Fibroblast of skin of abdomen (primary cell): ENCODE measurements at places on chromosomes 3 and 15.

GRCh38 chr15:40312370-40313158, 4.8 kb upstream of the PLCB2 start:
- no peak for DNase-seq

DNA sequence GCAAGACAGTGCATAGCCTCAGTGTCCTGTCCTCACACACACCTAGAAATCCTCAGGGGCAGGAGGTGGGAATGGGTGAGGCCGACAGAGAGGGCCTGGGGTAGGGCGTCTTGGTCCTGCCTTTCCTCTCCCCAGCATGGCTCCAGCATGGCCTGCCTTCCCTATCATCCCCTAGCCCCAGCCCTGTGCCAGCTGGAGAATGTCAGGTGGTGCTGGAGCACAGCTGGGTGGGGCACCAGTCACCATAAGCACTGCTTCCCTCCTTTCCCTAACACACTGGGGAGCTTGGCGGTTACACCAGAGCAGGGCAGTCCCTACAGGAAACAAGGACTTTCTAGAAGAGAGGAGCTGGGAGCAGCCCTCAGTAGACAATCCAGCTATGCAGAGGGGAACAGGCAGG, 236.8 kb downstream of the KLF13 start:
- DNase-seq, result no peak

DNA sequence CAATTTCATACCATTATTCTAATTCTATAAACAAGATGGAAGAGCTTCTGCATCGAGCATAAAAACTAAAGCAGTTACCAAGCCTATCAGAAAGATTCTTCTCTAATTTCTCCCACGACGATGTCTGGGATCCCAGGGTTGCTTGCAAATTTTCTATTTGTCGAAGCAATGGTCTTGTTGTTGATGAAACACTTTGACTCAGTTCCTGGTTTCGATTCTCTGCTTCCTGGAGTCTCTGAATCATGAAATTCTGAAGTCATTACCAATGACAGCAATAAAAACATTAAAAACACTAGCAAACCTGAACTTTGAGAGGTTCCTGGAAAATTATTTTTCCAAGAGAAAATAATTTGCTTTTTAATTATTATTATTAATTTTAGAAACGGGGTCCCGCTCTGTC, 18.7 kb downstream of the TMF1 start:
- DNase-seq, result peak; percentile 80

GRCh38 chr15:85026304-85027032, 44.8 kb downstream of the PDE8A start:
- no peak for DNase-seq

DNA sequence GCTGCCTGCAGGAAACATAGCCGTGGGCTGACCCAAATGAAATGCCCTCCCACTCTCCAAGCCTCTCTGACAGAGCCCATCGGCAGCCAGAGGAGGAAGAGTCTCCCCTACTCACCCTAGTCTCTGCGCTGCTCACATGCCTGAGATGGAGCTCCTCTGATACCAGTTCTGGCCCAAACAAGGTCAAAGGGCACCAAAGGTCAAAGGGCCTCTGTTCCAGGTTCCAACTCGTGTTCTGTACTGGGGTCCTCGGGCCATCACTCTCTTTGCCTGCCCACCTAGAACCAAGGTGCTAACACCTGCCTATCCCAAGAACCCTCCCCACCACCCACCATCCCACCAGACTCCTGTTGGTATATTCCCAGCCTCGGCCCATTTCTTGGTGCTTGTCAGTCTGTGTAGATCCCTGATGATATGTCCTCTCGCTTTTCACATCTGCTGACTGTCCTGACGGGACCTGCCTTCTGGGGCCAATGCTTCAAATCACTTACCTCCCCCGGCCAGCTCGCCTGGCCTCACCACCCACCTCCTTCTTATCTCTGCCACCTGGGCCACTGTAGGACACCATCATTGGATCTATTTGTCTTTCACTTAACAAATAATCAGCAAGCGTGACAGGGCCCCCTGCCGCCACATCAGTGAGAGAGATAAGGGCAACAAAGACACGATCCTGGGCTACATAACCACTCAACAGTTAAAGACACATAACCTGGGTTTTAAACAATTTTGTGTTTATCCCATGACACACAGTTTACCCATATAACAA, 90.4 kb downstream of the SRGAP3 start:
- DNase-seq, result no peak

- DNase-seq, result no peak
Observed at GRCh38 chr3:55622733-55623132, 135.6 kb upstream of the WNT5A start.

- DNase-seq, result no peak
Observed at GRCh38 chr3:158249183-158249582, 139.3 kb downstream of the RSRC1 start.

DNA sequence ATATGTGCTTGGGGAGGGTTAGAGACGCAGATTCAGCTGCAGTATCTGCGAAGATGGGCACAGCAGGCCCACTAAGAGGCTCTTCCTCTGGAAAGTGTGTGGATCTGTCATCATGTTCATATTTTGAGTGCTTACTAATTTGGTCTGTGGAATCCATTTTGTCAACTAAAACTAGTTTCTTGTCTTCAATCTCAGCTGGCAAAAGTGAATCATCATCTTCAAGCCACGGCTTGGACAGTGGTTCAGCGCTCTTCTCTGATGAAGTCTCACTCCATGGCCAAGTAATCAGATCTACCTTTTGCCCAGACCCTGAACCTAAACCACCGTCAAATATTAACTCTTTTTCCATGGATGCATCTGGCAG, 76.2 kb downstream of the IMPG2 start:
- peak; percentile 30 for DNase-seq

GRCh38 chr3:168134931-168135330, 39.2 kb upstream of the GOLIM4 start:
- DNase-seq, result no peak

DNA sequence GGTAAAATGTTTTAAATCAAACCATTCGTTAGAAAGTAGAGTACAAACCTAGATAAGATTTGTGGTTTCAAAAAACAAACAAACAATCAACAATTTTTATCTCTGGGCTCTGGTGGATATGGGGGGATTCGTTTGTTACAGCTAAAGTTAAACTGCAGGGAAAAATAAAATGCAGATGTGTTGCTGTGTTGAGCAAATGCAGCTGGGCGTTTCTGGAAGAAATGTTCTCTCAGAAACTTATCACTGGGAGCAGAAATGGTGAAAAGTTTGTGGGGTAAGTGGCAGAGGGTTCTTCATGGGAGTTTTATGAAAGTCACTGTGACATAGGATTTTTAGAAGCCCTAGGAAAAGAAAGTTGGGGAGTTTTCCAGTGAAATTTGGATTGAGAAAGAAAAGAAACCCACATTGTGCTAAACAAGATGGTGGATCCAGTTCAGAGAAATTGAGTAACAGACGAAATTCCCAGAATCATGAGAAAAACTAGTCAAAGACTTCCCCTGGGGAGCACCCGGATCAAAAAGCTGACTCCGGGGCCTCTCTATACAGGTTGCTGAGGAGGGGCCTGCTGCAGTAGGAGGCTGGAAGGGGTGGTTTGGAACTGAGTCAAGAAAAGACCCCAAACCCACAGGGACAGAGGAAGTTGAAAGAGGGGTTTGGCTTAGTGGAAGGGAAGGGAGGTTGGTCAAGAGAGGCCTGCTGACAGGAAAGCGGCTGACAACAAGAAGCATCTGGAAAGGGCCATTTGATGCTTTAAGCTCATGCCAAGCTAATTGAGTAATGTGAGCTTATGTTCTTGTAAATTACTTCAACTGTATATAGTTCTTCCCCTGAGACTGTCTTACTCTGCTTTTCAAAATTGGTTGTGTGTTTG, 108.7 kb downstream of the RARB start:
- DNase-seq, result peak; percentile 66

DNA sequence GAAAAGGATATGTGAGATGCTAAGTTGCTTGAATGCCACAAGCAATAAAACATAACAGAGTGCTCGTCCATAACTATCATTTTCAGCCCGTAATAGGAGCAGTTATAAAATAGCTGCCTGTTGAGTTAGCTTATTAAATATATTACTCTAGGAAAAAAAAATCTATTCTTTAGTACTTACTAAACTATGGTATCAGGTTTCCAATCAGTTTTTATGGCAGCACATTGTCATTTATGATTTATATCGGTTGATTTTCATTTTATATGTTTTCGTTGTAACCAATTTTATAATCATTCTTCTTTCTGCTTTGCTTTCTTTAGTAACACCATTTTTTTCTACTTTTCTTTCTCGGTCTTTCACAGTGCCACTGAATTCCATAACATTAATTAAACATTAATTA, 51.9 kb downstream of the SEMA6D start:
- no peak for DNase-seq

DNA sequence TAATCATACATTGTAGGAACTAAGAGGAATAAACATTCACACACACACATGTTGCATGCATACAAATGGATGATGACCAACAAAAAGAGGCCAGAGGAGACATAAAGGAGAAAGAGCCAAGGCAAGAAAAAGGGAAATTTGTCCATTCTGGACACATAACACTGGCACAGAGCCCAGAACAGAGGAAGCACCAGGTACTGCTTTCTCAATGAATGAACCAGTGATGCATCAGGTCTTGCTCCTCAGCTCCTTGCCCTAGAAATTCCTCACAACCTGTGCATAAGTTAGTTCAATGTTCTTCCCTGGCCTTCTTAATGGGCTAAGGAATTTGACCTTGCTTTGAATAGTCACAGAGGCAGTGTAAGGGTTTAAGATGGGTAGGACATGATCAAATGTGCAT, 270.3 kb downstream of the ERC2 start:
- DNase-seq, result no peak

- no peak for DNase-seq
Observed at GRCh38 chr15:33084661-33085060, 109.9 kb downstream of the FMN1 start.

- DNase-seq, result peak; percentile 44
Observed at GRCh38 chr3:30435861-30436331, 170.5 kb upstream of the TGFBR2 start.

DNA sequence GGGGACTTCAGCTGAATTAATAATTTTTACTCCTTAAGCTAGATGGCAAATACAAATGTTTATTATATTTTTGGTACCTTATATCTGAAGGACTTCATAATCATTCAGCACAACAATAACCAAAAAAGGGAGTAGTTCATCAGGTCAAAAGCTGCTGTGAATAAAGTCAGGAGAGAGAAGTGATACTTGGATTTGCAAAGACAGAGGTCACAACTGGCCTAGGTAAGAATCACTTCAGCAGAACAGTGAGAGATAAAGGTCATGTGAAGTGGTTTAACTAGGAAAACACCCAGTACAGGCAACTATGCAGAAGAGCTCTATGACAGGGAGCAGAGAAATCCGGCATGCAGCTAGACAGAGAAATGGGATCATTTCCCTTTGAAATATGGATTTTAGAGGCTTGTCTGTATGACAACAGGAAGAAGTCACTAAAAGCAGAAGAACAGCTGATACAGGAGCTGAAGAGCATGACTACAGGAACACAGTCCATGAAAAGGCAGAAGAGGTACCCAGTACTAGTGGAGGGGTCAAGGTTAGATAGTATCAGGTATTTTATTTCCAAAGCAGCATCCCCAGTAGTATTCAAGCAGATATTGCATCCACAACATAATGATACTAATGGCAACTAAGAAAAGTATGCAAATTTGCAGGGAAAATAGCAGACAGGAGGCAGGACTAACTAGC, 25.7 kb downstream of the ZMAT3 start:
- DNase-seq, result no peak

GRCh38 chr15:72421484-72421883, 23.4 kb downstream of the TMEM202 start:
- DNase-seq, result peak; percentile 5

DNA sequence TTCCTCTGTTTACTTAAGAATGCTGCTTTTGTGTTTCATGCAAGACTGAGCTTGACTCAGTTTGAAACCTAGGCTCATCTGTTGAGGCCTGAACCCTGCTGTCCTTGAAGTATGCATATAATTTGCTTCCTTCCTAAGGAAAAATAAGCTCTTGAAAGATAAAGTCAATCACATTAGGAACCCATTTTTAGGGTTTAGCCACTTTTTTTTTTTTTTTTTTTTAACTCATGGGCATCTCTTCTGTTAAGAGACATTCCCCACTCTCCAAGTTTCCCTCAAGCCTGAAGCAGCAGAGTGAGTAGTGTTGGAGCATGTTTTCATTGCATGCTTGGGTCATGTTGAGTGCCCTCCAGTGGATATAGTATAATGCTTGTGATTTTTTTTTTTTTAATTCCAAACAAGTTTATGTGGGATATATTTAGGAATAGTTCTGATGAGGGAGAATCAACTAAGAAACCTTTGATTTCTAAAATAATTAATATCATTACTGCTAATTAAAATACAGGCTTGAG, 3.6 kb downstream of the CTNNB1 start:
- DNase-seq, result peak; percentile 65

DNA sequence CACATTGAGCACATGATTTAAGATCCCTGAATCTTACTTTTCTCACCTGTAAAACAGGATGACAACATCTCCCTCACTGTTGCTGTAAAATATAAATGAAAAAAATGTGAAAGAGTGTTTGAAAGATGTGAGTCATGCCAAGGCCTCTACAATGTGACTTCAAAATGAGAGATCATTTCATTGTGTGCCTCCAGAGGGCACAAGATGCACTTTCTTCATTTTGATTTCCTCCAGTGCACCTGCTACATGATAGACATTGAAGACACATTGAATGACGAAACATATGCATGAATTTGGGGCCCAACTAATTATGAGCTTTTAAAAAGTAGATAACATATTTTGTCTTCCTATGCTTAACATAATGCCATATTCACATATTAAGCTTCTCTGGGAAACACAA, 170.3 kb downstream of the MOBP start:
- peak; percentile 37 for DNase-seq

DNA sequence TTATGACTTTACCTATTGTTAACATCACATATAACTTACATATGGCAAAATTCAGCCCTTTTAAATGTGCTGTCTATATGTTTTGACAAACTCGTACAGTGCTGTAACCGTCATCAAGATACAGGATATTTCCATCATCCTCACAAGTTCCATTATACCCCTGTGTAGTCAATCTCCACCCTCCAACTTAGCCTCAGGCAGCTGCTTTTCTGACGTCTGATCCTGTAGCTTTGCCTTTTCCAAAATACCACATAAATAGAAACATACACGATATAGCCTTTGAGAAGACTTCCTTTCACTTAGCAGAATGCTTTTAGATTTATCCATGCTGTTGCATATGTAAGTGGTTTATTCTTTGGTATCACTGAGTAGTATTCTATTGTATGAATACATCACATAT, 47.1 kb downstream of the SLC12A1 start:
- DNase-seq, result no peak

GRCh38 chr3:178270838-178271237, 265.4 kb upstream of the KCNMB2 start:
- DNase-seq, result peak; percentile 18

GRCh38 chr3:42094128-42094527, 3.0 kb downstream of the TRAK1 start:
- DNase-seq, result no peak
